NCI-H1092 (cell line): ENCODE measurements at places on chromosomes 3 and 15.

- DNase-seq, result no peak
Observed at GRCh38 chr3:141348837-141349236, 19.5 kb upstream of the ZBTB38 start.

- no peak for DNase-seq
Observed at GRCh38 chr3:155154255-155154654, 74.1 kb downstream of the MME start.

GRCh38 chr3:122767540-122768372 lies 25.9 kb downstream of the HSPBAP1 start:
- DNase-seq, result no peak

DNA sequence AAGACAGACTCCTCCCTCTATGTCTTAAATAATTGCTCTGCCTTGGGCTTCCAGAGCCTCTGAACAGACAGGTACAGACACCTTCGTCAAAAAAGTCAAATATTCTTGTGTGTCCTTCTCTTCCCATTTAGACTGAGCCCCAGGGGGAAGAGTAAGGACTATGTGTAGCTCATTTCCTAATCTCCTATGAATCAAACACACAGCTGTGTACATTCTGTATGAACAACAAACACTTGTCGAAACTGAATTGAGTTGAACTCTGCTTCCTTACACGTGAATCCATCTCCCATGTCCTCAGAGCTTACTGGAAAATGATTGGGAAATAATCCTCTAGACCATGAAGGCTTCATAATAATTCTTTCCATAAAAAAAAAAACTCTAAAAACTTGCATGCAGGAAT lies 80.8 kb downstream of the MOBP start:
- DNase-seq, result no peak

- no peak for DNase-seq
Observed at GRCh38 chr3:177182352-177182751, 14.9 kb downstream of the TBL1XR1 start.

DNA sequence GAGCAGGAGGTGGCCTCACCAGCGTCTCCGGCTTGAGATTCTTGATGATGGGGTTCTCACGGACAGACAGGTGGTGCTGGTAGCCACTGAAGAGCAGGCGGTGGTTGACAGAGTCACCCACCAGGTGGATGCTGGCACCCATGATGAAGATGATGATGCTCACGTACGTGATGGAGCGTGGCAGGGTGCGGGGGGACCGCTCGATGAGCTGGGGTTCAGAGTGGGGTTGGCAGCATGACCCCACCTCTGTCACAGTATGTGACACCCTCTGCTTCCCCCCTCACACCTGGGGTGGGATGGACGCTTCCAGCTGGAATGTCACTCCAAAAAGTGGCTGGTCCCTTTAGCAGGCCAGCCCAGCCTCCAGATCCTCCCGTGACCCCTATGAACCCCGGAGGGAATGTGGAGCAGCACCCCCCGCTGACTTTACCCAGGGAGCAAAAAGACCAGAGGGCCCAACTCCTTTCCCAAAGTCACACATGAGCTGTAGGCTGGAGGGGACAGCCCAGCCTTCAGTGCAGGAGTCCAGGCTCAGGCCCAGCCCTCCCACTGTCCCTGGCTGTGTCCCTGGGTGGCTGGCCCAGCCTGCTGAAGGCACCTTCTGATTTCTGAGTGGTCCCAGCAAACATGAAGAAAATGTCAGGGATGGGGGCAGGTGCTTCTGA lies 6.7 kb upstream of the CALML4 start:
- no peak for DNase-seq

DNA sequence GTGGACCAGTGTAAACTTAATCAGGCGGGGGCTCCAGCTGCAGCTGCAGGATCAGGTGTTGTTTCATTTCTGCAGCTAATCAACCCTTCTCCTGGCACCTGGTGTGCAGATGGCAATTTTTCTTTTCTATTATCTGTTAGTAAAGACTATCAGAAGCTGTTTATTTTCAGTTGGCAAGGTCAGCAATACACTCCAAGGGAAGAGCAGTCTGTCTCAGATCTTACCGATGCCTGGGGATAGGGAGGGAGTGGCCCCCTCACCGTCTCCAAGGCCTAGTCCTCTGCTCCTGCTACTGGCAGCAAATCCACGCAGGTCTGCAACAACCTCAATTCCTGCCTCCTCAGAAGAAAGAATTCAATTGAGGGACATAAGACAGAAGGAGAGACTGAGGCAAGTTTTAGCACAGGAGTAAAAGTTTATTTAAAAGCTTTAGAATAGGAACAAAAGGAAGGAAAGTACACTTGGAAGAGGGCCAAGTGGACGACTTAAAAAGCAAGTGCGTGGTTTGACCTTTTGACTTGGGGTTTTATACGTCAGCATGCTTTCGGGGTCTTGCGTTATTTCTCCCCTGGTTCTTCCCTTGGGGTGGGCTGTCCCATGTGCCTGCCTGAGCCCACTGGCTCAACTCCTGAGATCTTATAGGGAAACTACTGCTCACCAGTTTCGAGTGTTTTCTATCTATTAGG lies 9.2 kb downstream of the CCRL2 start:
- DNase-seq, result no peak

- DNase-seq, result no peak
Observed at GRCh38 chr3:71035886-71036285, 547.6 kb downstream of the FOXP1 start.

GRCh38 chr3:146818866-146819265 lies 213.7 kb upstream of the PLSCR5 start:
- no peak for DNase-seq

- DNase-seq, result no peak
Observed at GRCh38 chr15:78054966-78055365, 22.5 kb downstream of the TBC1D2B start.

DNA sequence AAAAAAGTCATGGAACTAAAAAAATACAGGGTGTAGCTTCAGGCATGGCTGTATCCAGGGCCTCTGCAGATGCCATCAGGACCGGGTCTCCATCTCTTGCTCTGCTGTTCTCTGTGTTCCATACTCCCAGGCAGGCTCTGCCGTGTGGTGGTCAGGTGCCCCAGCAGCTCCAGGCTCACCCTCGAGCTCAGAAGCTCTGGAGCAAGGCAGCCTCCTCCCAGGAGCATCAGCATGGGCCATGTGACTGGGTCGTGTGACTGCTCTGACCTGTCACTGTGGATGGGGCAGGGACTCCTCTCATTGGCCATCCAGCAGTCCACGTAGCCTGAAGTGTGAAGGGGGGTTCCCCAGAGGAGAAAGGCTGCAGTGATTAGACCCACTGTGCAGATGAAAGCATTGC lies 8.5 kb downstream of the FBLN2 start:
- no peak for DNase-seq

GRCh38 chr15:73495181-73495580 lies 52.2 kb downstream of the REC114 start:
- DNase-seq, result no peak
